HT-29 (cell line): ENCODE measurements at places on chromosomes 13 and 19.

- DNase-seq = no peak
These were observed 22.2 kb downstream of the SOHLH2 start for GRCh38 chr13:36192166-36192565.

DNA sequence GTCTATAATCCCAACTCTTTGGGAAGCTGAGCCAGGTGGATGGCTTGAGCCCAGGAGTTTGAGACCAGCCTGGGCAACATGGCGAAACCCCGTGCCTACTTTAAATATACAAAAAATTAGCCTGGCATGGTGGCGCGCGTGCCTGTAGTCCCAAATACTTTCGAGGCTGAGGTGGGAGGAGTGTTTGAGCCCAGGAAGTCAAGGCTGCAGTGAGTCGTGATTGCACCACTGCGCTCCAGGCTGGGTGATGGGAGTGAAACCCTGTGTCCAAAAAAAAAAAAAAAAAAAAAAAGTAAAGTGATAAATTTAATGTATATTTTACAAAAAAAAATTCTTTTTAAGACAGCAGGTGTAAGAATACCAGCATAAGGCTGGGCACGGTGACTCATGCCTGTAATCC, 17.6 kb downstream of the TMEM38A start:
- DNase-seq = no peak

GRCh38 chr13:40082639-40083038, 427.2 kb downstream of the COG6 start:
- no peak for DNase-seq

- no peak for DNase-seq
These were observed 83.0 kb upstream of the FNDC3A start for GRCh38 chr13:48892688-48893075.

- DNase-seq = peak; percentile 98
These were observed 186.2 kb downstream of the USP12 start for GRCh38 chr13:26985285-26985878.

GRCh38 chr13:106533943-106534638, 1.4 kb downstream of the EFNB2 start:
- peak; percentile 85 for DNase-seq

DNA sequence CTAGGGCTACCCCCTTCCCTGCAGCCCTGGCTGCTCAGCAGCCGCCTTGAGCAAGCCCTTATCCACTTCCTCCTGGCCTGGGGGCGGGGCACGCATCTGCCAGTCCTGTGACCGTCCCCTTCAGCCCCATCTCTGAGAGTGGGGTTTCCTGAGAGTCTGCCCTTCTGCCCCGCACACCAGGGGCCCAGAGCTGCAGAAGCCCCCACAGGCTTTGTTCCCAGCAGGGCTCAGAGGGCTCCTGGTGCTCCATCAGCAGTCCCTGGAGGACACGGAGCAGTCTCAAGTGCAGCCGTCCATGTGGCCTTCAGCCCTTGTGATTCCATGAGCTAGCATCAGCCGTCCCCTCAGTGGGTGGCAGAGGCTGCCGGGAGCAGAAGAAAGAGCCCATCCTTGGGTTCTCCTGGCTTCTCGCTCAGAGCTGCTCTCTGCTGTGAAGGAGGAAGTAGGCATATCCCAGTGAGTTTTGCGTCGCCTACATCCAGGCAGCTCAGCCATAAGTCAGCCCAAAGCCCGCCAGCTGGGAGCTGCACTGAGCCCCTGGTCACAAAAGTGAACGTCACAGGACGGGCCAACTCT, 16.3 kb downstream of the MYO9B start:
- DNase-seq = no peak

- no peak for DNase-seq
These were observed 2.7 kb downstream of the SLITRK1 start for GRCh38 chr13:83879431-83880171.

GRCh38 chr13:76656056-76656455, 230.1 kb downstream of the KCTD12 start:
- DNase-seq = no peak
